Activated CD8-positive, alpha-beta memory T cell treated with anti-CD3 and anti-CD28 coated beads, Interleukin-2, amount 10 ng/mL, durations not matched to agents 7 days and 5 days (primary cell): ENCODE measurements at places on chromosomes 2 and 18. TPM values are rescaled to one million over a fixed set of nuclear protein-coding genes. Genes with fewer than 3 reads are reported as not detected.

The PLEK gene
- total RNA-seq, result 42.5 TPM

The LHCGR gene
- not detected for total RNA-seq

The SPR gene
- 3.1 TPM for total RNA-seq

The GALNT14 gene
- not detected for total RNA-seq

The CIB4 gene
- not detected for total RNA-seq

GRCh38 chr2:101340141-101340551 is 31.6 kb upstream of the RNF149 start:
- H3K4me1 ChIP-seq, result peaks cover 25% of the 10 kb centered on the region
- H3K36me3 ChIP-seq, result no peaks in the 10 kb centered on the region
- peak overlapping the region; percentile 24 for H3K27ac ChIP-seq
- peaks cover 3% of the 10 kb centered on the region for H3K27me3 ChIP-seq
- DNase-seq, result no peak
